ELR (cell line): ENCODE measurements at places on chromosomes 3 and 15.

DNA sequence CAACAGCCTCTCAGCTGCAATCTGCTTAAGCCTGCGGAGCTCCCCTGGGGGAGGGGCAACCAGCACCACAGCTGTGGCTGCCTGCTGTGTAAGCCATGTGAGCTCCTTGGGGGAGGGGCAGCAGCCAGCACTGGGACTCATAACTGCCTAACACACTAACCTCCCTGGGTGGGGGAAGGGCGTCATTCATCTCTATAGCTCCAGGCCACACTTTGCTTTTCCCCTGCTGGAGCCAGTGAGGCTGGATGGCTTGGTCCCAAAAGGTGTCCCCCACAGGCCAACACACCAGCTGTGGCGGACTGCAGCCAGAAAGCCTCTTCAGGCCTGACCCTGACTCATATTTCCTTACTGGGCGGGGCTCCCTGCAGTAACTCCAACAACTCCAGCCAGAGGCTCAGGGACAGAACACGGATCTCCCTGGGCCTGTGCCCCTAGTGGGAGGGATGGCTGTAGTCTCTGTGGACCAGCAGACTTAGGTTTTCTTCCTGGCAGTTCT lies 129.8 kb downstream of the PPM1L start:
- peak; percentile 24 for DNase-seq

- peak; percentile 69 for DNase-seq
These were observed 207.1 kb downstream of the TBC1D2B start for GRCh38 chr15:77870195-77871065.

GRCh38 chr3:184039414-184039813 lies 7.9 kb downstream of the HTR3D start:
- DNase-seq, result no peak

GRCh38 chr3:184135911-184136260 lies 728 bp downstream of the EIF2B5 start:
- no peak for DNase-seq

DNA sequence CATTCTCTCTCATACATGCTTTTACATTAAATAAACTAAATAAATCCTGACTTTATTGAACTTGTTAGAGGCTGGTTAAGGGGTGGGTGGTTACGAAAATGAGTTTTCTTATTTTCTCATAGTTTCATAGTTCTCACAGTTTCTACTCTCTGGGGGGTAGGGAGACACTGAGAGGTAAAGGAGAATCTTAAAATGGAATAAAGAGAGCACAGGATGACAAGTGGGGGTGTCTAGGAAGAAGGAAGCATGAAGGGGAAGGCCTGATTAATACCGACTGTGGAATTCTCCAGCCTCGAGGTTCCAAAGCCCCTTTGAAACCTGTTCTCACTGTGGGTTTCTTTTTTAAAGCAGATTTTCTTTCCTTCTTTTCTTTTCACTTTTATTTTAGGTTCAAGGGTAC lies 66.4 kb upstream of the TRA2B start:
- no peak for DNase-seq

GRCh38 chr3:186790261-186790981 lies 7.0 kb downstream of the EIF4A2 start:
- DNase-seq, result peak; percentile 81

DNA sequence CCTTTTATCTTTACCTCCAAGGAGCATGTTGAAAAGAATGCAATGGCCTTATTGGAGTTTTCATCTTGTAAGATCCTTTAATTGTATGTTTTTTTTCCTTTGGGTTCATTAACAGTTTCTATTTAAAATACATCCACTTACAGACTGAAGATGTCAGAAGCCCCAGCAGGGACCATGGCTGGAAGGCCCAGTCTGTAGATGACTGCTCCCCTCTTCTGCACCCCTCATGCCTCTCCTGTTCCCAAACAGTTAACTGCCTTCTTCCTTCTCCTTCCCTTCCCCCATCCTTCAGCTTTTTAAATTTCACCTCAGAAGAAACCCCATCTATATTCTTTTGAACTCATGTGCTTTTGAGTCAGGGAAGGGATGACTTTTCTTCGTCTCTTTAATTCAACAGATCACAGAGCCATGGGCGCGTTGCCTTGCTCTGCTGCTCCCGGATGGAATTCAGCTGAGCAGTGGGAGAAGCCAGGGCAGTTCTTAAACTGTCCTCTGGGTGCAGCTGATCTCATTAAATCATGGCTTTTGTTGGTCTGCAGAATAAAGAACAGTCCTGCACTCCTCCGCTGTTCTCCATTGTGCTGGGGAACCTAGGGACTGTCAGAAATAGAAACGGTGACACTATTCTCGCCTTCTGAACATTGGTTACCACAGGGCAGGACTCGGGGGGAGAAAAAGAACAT lies 71.5 kb upstream of the EIF1B start:
- peak; percentile 29 for DNase-seq

DNA sequence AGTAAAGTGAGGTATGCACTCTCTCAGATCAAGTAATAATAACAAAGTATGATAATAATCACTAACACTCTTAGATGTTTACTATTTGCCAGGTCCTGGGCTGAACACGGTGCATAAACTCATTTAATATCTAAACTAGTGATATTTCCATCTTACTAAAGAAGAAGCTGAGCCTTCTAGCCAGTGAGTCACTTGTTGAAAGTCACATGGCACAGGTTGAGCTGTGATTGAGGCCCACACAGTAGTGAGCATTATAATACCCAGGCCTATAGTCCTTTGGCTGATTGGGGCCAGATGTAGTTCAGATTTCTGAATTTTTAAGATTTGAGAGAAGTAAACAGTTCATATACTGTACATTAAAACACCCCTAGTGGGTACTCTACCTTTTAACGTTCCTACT lies 93.2 kb upstream of the CCDC80 start:
- peak; percentile 28 for DNase-seq

DNA sequence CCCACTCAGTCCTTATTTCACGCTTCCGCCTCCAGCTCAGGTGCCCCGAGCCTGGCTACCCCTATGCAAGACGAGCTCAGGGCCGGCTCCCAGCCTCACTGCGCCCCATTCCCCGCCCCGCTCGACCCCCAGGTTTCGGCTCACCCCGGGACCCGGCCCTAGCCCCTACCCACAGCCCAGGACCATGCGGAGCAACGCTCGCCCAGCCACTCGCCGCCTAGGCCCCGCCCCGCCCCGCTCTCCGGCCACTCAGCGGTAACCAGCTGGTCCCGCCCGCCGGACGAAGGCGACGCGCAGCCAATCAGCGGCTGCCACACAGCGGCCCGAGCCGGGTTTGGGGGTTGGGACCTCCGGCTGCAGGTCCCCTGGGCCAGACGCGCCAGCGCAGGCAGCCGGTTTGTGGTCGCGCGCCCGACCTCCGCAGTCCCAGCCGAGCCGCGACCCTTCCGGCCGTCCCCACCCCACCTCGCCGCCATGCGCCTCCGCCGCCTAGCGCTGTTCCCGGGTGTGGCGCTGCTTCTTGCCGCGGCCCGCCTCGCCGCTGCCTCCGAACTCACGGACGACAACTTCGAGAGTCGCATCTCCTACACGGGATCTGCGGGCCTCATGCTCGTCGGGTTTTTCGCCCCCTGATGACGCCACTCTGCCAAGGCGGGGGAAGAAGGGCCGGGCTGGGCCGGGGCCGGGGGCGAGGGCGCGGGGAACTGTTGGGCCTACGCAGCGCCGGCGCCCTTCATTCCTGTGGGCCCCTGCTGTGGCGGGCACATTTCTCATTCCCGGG lies at the start of gene CATSPER2:
CATSPER2 (minus strand) TSS at position 196 of the 781 bp plus-strand sequence. CDS start 783 bp downstream, outside the sequence.
- no peak for DNase-seq

DNA sequence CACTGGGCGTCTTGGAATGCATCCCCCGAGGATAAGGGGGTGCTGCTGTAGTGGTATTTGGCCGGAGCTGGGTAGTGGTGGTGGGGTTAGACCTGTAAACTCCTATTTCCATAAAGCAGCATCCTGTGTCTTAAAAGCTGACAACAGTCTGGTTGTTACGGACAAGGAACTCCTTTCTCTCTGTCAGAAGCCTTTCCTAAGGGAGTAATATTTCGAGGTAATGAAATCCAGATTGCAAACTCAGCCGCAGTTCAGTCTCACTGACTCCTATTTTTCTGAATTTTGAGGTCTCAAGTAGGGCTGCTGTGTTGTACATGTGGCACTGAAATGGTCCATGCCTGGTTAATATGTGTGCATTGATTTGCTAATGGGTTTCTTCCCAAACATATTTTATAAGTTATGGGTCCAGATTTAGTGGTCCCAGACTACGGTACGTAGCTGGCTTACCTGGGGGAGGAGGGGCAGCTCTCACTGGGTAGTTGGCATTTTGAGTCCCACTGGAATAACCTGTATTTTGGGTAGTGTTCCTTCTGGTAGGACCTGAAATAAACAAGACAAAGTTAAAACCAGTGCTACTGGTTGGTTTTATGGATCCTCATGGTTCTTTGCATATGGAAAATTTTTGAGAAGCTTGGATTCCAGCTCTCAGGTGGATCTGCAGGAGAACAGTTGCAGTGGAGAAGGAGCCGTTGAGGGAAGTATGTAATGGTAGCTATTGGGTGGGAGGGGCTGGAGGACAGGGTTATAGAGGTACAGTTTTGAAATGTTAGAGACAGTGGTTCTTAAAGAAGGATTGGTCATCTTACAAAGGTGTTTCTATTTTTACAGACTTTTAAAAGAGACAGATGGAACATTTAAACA lies 48.6 kb upstream of the LDHAL6B start:
- DNase-seq, result no peak

- no peak for DNase-seq
These were observed 1039.2 kb downstream of the AGBL1 start for GRCh38 chr15:87118846-87119245.
